NCI-H524 treated with DMSO at 0.1 percent for 48 hours (cell line): ENCODE measurements at places on chromosomes 7 and 10.

GRCh38 chr10:79191951-79192676, 123.3 kb downstream of the ZMIZ1 start:
- DNase-seq = no peak

- DNase-seq = no peak
Measured at GRCh38 chr10:113045147-113046055, 95.4 kb downstream of the TCF7L2 start.

- DNase-seq = no peak
Measured at GRCh38 chr10:17851611-17852010, 42.5 kb downstream of the MRC1 start.

DNA sequence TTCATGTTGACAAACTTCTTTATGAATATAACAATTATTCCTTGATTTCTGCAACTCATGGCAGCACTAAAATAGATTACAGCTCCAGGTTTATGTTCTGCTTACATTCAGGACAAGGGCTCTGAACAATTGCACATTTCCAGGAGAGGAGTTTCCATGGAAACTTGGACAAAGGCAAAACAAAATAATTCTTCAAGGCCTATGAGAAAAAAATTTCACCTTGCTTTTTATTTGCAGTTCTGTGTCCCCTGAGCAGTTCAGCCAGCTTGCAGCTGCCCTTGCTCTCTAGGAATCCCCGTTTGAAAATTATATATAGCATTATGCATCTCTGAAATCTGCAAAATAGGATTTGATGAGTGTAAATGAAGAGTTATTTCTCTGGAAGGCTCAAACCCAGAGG, 71.7 kb downstream of the ARL4A start:
- DNase-seq = no peak

DNA sequence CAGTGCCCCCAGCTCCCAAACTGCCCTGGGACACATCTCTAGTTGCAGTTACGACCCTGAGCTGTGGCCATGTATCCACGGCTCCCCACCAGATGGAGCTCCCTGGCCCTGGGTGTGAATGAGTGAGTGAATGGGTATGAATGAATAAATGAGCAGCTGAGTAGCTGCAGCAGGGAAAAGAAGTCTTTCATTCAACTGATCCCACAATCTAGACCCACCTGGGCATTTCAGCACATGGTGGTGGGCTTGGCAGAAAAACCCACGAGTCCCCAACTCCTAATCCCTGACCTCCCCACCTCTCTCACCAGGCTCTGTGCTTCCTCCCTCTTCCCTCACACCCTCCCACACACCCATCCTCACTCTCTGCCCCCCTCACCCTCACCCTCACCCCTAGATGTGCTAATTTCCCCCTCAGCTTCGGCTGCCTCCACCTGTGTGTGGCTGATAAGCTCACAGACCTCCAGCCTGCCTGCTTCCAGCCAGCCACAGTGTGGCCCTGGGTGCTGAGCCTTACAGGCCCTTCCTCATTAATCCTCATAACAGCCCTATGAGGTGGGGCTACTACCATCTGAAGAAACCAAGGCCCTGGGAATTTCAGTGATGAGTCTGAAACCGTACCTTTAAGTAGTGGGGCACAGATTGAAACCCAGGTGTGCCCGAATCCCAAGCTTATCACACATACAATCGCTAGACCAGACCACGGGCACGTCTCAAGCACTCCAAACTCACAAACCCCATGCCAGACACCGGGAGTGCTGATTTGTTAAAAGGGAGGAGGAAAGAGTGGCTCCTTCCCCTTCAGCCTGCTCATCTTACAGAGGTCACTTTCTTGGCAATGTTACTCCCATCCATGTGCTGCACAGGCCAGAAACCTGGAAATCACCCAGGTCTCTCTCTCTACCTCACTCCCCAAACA, 2.2 kb upstream of the ATP6V1F start:
- DNase-seq = no peak

GRCh38 chr10:15738270-15738925, 18.7 kb upstream of the ITGA8 start:
- no peak for DNase-seq

DNA sequence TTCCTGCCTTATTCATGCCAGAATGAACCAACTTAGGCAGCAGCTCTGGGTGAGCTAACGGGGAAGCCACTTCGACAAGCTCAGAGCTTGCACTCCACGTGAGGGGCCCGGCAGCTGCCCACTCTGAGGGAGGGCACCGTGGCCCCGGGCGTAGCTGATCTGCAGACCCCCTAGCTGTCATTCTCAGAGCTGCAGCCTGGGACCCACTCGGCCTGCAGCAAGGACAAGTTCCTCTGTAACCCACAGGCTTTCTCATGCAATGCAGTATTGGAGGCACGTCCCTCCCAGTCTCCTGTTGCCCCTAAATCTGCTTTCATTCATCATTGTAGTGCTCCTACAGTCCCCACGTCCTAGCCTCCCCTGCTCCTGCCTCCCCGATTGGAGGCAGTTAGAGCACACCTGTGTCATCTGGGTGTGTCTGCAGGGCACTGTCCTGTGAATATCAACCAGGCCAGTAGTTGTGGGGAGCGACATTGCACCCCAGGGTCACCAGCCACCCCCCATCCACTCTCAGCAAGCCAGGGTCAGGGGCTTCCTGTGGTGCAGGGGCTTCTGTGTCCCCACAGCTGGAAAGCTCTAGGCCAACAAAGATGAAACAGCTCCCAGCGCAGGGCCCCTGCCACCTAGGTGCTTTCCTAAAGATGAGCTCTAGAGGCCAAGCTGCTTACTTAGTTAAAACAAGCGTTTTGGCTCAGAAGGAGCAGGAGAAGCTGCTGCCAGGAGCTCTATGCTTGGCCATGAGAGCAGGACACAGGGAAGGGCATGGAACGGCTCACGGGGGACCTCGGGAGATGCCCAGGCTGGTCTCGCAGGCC, 333.6 kb downstream of the ADARB2 start:
- no peak for DNase-seq

- no peak for DNase-seq
Measured at GRCh38 chr10:128874331-128874730, 592.7 kb upstream of the MGMT start.

- no peak for DNase-seq
Measured at GRCh38 chr7:105639667-105640493, 58.6 kb upstream of the EFCAB10 start.

DNA sequence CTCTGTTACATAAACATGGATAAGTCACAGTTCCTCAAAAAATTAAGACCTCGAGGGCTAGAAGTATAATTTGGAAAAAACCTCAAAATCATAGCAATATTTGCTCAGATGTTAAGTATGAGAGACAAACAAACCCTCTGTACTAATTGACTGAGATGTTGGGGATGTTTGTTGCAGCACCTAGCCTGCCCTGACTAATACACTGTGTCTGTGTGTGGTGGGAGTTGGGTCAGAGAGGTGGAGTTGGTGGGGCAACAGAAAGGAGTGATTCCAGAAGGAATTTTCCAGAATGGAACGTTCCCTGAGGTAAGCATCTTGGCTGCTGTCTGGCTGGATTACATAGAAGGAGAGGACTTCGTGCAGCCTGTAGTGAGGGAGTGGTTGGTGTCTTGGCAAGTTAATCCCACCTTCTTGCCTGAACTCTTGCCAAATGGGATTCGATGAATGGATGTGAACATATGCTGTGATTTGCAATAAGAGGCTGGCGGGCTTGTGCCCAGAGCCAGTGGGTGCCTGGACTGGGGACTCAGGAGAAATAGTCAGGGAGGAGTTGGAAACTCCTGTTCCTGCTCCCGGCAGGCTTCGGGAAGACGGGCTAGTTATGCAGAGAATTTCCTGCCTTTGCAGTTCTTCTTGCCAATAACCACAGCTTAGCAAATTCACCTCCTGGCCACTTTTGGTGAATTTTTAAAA, 9.3 kb upstream of the FAM180A start:
- no peak for DNase-seq

DNA sequence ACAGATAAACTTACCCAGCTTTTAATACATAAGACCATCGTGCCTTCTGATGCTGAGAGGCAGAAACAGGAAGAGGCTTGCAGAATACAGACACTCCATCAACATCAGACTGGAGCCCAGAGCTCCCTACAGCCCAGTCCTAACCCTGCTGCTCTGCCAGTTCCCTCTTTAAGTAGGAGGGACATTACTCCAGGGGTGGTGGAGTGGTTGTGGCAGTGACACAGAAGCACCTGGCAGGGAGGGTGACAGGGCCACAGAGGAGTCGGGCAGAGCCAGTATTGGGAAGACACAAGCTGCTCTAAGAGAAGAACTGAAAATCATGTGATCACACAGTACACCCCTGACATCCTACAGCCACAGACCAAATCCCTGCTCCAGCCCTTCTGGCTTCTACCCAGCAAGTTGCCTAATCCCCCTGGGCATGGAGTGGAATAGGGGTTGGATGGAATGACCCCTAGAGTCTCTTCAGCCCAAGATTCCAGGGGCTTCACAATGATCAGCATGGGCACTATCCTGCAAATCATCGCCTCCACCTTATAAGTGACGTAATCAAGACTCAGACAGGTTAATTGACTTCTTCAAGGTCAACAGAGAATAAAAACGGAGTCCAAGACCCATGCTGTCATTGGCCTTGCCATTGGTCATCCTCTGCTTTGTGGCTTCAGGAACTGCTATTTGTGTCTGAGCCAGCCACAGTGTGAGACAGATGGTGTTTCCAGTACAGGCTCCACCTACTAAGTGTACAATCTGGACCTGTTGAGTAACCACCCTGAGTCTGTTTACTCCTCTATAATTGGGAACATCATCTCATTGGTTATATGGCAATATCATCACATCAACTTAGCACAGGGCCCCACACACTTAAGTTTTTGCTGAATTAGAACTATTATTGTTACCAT, 61.1 kb upstream of the ZMIZ1 start:
- no peak for DNase-seq

GRCh38 chr10:54613162-54613561, 187.9 kb downstream of the PCDH15 start:
- no peak for DNase-seq

DNA sequence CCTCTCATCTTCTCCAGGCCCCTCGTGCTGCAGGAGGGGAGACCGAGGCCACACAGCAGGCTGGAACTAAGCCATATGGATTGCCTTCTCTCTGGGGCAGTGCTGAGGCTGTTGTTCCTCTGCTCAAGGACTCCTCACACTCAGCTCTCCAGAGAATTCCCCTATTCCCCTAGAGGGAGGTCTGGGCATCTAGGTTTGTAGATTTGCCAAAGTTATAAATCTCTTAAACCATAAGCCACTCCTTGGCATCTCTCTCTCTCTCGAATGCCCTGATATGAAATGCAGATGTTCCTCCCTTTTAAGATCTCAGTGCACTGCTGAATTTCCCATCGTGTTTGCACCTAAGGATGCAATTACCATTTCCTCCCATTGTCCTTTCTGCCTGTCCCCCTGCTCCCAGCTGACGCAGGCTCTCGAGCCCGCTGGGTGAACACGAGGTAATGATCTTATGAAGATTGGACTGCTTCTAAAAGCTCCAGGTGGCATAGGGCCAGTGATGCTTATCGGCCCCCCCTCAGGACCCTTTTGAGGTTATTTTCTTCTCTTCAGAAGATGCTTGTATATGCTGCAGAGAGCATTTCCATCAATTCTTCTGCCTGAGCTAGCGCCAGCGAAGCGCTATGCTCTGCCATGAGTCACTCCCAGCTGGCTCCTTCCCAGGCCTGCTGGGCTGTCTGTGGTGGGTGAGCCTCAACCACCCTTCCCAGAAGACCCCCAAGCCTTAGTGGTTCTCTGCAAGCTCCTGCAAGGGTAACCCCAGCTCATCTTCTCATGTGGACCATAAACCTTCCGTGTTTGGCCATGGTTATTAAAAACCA, 41.6 kb upstream of the AQP1 start:
- DNase-seq = no peak

DNA sequence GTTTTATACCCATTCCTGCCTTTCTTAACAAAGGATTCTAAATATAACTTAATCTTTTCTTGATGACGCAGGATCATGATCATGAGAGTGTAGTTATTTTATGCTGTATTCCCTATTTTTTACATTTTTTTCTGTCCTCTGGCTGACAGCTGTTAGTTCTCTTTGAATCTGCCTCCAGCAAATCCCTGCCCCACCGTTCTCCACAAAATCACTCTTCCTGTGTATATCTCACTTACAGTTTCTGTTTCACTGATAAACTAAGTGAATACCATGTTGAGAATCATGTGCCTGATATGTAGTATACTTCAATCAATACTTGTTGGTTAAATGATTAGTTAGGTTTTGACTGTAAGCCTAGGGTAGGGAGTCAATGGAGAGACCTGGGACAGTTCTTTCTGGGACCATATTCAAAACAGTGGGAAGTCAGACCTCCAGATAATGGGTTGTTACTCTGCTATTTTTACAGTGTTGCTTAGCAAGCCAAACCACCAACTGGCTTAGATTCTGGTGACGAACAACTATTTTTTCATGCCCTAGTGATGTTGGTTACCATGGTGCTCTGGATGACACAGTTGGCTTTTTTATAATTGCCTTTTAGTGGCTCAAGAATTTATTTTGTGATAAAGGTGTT, 12.8 kb downstream of the CNNM1 start:
- DNase-seq = no peak

- no peak for DNase-seq
Measured at GRCh38 chr7:72326365-72326764, 85.8 kb downstream of the CALN1 start.

GRCh38 chr7:100080907-100081534, 502 bp downstream of the ZNF3 start:
- no peak for DNase-seq

DNA sequence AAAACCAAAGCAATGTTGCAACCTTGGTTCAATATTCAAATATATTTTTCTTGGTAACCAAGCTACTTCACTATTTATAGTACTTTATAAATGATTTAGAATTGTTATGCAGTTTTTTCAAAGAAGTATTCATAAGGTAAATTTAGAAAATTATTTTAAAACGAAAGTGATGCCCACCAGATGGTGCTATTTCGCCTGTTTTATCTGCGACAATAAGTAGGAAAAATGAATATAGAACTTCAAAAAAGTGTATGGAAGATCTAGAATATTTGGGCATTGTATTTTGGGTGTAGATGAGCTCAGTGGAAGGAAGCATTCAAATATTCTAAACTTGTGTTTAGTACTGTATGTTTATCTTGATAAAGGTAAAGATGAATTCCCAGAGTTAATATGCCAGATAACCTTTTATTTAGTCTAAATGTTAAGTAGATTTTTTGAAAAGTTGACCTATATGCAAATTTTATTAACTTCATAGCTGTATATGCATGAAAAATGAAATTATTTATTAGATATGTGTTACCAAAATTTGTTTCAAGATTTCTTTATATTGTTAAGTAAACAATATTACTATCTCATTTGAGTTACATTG, 93.2 kb downstream of the ADK start:
- DNase-seq = no peak

DNA sequence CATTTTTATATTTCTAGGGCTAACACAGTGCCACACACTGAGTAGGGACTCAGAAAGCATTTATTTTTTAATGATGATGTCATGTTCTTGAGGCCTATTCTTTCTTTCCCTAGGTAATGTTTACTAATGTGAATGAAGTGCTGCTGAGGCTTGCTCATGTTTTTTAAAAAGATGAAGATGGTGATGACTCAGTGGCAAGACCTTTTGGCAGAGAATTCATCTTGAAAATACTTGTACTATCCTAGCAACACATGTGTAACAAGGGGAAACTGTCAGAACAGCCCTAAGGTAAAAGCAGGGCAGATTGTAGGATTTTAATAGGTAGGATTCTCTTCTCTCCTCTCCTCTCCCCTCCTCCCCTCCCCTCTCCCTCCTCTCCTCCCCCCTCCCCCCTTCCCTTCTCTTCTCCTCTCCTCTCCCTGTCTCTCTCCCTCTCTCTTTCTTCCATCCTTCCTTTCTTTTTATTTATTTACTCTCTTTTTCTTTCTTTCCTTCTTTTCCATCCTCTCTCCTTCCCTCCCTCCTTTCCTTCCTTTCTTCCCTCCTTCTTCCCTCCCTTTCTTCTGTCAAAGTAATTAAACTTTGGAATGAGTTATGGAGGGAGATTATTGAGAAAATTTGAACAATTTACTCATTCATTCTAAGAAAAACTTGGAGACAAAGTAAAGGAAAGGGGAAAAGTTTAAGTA, 75.3 kb downstream of the ZNF92 start:
- DNase-seq = no peak
